ENCODE measurements at places on chromosomes 3 and 15.

DNA sequence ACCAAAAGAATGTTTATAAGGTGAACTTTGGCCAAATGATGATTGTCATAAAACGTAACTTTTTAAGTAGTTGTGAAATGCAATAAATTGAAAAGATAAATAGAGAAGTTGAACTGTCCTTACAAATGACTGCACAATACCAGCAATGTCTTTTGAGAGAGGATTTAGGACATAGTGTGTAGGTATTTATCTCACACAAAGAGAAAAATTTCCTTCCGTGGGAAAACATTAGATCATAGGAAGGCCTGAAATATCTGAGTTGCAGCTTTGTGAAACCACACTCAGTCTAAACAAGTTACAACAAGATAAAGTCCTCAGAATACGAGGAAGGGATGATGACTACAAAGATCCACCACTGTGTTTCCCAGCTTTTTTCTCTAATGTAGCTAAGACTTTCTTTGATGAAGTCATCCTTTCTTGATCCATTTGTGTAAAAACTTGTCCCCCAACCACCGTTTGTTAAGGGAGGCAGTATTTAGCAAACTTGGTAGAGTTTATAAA lies 16.0 kb downstream of the ROBO2 start:
- DNase-seq: no peak

DNA sequence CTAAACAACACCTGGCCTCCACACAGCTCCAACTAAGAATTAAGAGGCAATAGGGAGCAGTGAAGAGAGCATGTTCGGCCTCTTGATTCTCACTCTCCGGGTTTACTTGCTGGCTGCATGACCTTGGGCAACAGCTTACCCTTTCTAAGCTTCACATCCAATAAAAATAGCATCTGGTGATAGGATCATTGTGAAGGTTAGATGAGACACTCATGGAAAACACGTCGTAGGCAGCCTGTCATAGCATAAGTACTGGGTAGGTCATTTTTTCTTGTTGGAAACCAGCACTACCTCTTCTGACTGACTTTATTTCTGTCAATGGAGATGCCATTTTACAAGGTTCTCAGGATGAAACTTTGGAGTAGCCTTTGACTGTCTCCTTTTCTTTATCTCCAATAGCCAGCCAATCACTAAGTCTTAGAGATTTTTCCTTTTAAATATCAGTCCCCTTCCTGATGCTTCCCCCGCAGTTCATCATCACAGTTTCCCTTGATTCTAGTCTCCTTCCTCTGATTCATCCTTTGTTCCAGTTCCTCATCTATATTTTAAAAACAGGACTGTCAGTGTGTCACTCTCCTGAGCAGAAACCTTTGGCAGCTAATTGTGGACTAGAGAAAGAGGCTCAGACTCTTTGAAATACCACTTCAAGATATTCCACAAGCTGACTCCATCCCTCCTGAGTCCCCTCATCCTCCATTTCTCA lies 271.5 kb downstream of the SLC9A9 start:
- DNase-seq: no peak

- DNase-seq: no peak
Observed at GRCh38 chr3:139769796-139770195, 92.0 kb upstream of the NMNAT3 start.

DNA sequence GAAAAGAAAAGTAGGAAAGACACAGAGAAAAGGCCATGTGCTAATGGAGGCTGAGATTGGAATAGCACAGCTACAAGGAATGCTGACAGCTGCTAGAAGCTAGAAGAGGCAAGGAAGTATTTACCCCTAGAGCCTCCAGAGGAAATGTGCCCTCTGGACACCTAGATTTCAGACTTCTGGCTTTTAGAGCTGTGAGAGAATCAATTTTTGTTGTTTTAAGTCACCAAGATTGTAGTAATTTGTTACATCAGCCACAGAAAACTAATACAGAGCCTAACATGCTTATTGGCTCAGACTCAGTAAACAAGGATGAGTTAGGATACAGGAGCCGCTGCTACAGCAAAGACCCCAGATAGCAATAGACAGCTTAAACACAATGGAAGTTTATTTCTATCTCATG lies 33.1 kb upstream of the GLCE start:
- no peak for DNase-seq

DNA sequence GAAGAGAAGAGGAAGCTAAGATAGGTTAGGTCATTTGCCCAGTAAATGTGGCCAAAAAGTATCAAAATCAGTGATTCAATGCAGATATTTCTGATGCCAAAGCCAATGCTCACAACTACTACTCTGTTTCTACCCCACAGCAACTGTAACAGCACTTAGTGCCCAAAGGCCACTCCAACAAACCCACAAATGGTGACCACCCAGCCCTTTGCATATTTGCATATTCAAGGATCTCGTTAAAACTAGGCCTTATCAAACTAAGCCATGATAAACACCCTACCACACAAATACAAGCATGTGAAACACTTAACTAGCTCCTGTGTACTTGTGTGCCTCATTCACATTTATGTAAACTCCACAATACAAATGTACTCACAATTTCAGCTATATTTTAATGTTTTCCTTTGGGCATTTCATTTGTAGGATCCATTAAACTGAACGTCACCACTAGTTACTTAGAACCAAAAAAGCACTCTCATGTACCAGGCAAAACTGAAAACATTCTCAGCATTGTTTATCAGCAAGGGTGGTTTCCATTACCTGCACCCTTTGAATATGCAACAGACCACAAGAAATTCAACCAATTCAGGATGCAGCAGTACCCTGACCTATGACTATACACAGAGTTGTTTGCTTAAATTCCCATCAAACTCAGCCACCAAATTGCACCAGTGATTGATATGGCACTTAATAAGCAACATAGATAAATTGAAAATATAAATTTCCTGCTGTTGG lies 111.2 kb upstream of the STT3B start:
- DNase-seq: no peak
